ENCODE measurements at places on chromosomes 16 and 17.

GRCh38 chr17:68854452-68854851 is 100.7 kb downstream of the ABCA8 start:
- DNase-seq: no peak

GRCh38 chr16:71344315-71344905 is 14.1 kb upstream of the CALB2 start:
- no peak for DNase-seq

GRCh38 chr17:2924211-2924610 is 128.0 kb downstream of the RAP1GAP2 start:
- DNase-seq: no peak

DNA sequence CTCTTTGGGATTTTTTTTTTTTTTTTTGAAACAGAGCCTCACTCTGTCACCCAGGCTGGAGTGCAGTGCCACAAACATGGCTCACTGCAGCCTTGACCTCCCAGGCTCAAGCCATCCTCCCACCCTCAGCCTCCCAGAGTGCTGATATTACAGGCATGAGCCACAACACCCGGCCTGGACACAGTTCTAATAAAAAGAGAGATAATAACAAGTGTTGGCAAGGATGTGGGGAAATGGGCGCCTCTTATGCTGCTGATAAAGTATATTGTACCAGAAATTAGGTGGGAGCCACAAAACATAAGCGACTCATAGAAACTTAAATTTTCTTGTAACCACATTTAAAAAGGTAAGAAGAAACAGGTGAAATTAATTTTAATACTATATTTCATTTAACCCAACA is 50.4 kb upstream of the FA2H start:
- no peak for DNase-seq

DNA sequence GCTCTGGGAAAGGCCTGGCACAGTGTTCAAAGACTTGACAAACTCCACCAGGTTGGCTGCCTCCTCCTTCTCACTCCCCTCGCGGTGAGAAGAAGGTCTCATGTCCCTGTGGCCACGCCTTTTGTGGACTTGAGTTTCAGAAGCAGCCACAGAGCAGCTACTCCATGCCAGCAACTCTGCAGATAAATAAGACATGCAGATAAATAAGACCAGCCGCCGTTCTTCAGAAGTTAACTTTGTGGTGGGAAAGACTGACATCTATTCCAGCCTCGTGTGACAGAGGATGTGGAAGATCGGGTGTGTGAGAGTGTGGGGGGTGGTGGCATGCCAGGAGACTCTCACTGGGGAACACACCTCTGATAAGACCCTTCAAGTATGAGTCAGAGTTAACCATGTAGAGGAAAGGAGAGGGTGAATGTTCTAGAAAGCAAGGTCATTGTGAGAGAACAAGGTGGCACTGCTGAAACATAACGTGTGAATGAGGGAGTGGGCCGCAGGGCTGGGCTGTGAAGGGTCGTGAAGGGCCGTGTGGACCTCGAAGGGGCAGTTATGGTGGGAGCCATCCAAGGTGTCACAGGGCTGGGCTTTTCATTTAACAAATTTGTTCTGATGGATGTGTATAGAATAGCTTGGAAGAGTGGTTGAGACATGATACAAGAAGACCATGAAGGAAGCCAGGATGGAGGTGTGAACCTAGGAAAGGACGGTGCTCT is 830 bp downstream of the SPACA3 start:
- DNase-seq: no peak

- peak; percentile 84 for DNase-seq
These were observed 9.0 kb downstream of the NAT9 start for GRCh38 chr17:74767111-74767516.

DNA sequence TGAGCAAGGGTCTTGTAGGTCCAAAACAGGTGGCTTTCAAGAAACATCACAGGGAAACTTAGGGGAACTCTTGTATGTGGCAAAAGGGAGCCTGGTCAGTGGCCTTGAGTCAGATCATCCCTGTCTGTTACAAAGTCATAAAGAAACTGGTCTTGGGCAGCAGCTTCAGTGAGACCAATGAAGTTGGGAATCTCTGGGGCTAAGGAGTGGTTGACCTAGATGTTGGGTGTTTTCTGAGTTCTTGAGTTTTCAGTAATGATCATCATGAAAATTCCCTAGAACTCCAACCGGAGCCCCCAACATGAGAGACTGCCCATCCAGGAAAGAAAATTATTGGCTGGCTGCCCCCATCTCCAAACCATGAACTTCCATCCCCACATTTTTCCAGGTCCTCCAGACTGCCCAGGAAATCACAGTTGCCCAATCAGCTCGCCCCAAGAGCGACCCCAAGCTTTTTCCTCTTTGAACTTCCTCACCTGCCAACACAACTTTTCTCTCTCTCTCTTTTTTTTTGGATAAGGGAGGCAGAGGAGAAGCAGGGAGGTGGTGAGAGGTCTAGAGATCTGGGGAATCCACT is 3.9 kb downstream of the CCR7 start:
- no peak for DNase-seq

- no peak for DNase-seq
These were observed 39.8 kb downstream of the TNFRSF13B start for GRCh38 chr17:16932156-16932555.

DNA sequence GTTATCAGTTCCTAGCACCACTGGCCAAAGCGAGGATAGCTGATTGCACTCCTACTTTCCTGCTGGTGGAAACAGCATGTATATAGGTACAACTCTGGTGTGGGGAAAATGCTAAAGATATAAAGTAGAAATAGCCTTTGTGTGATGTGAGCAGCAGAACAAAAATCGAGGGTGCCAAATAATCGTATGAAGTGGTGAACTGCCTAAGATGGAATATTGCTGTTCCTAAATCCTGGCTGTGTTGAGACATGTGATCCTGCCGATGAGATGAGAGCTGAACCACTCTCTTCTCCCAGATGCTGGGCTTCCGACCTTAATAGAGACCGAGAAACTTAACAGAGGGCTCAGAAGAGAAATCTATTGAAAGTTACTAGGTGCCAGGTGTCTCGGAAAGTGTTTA is 117.8 kb downstream of the WWOX start:
- DNase-seq: no peak
